ENCODE measurements at places on chromosomes 2 and 18.
A peak's percentile ranks its signal among the peaks of the same experiment; 100 is the strongest.

- DNase-seq = no peak
These were observed 617.7 kb upstream of the CDH2 start for GRCh38 chr18:28794459-28795245.

DNA sequence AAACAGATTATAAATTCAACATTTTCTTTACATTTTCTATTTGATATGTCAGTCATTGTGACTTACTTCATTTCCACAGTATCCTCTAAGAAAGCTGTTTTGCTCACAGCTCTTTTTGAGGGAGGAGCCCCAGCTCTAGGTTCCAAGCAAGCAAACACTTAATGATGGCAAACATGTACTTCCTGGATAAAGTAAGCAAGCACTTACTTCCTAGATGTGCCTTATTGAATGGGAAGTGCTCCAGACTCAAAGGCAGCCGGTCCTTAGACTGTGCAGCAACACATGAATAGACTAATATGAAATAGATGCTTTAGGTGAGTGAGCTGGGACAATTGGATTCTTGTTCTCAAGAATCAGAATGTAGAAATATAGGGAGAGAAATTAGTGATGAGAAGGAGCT is 2149.8 kb upstream of the PIK3C3 start:
- DNase-seq = no peak

DNA sequence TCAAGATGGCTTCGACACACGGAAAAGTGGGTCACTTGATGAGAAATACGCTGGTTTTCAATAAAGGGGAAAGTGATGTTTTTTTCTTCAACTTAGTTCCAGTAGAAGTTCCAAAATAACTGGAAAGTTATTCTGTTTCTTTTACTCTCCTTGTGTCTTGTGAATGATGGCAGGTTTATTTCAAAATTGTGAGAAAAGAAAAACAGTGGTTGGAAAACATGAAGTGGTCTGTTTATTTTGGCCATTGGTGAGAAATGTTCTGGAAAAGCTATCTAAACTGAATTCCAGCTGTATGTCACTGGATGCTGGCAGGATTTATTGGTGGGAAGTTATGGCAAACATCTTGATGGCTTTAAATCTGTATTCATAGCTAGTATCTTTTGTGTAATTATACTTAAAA is 484.1 kb downstream of the DCC start:
- DNase-seq = no peak

DNA sequence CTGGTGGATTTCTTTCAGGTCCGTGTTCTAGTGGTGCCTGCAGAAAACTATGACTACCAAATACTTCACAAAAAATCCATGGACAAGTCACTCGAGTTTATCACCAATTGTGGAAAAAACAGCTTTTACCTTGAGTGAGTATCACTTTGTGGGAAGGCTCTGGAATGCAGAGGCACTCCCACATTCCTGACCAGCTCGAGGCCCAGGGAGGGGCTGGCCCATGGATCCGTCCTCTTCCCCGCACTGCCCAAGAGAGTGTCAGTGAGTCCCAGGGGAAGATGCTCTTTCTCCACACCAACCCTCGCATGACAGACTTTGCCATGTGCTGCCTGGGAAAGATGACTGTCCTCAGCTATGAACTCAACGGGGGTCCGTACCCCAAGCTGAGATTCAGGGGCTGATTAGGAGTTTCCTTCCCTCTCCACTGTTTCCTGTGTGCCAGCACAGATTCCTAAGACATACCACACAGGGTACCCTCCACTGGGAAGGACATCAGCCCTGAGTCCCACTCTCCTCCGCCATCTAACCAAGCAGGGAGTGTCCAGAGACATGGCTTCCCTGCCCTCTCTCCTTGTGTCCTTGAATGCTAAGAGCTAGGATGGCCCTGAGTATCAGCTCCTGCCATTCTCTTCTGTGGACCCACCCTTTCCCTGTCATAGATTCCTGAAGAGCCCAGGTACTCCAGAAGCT is 155.9 kb downstream of the LAMA3 start:
- DNase-seq = no peak

DNA sequence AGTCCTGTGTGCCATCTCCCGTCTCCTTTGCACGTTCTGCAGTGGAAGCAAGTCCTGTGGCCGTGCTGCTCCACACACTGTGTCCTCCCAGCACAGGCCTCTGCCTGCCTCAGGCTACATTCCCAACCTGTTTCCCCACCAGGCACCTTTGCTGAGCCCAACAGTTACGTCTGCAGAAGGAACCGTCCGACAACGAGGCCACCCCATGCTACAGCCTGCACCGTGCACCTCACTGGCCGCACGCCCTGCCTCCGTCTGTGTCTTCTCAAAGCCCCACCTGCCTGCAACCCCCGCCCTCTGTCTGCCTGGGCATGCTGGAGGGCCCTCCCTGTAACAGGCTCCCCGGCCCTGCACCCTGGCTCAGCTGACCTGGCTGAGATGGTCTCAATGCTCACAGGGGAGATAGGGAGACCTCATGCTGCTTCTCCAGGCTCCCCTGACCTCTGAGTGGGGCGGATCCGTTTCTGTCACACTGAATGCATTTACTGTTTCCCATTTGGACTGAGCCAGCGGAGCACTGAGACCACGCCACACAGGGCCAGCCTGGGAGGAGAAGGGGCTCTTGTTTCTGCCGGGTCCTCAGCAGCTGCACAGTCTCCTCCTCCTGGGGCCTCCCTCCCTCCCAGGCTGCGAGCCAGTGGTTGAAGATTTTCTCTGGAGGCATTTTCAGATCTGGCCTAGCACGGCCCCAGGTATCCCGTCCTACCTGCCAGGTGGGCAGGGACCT is 109.1 kb upstream of the OTOS start:
- DNase-seq = no peak

- DNase-seq = no peak
These were observed 10.2 kb downstream of the ACKR3 start for GRCh38 chr2:236579746-236580315.

DNA sequence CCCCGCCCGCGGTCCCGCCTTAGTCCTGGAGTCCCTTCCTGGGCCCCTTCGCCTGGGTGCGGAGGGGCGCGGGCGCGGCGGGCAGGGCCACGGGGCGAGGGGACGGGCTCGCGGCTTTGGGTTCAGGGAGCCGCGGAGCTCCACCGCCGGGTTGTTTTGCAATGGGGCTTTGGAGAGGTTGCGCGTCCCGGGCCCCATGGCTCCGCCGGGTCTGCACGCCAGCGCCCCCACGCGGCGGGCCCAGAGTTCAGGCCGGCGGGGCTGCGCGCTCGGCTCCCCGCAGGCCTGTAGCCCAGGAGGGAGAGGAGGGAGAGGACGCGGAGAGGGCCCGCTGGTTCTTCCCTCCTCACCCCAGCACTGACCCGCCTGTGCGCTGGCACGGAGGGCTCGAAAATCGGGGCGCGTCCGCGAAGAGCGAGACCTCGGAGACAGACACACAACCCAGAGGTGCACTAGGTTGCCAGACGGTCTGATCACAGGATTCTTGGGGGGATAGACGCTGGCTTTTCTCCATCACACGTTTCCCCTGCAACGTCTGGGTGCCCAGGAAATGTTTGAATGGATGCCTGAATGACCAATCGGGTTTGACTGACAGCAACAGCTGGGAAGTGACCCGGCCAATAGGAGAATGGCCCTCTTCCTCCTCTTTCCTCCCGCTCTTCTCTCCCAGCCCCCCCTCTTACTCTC is 4.9 kb upstream of the SIX2 start:
- DNase-seq = no peak

- no peak for DNase-seq
These were observed 97.0 kb upstream of the SLC35G4 start for GRCh38 chr18:11512096-11513025.

DNA sequence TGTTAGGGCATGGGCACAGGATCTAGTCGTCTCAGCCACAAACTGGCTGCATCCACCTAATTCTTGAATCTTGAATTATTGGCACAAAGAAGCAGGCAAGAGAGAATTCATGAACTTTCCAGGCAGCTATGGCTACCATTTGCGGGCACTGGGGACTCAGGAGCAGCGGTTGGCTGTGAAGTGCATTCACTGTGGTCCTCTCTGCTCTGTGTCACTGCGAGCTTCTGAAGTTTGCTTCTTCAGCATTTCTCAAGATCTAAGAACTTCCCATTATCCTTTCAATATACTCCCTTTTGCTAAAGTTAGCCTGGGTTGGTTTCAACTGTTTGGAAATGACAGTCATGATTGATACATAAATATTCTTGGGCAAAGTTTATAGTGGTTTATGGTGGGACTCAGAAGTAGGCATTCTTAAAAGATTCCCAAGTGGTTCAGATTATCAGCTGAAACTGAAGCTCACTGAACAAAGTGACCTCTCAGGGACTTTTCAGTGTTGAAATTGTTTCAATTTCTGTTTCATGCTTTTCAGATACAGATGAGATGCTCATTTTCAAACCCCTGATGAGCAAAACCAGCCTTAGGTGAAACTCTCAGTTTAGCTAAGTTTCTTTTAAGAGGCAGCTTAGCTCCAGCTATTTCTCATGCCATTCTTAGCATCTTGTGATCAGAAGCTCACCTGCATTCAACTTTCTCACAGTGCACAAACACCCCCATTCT is 1258.3 kb upstream of the GYPC start:
- DNase-seq = no peak

- DNase-seq = peak; percentile 8
These were observed at the start of gene DNER for GRCh38 chr2:229714080-229714735. Gene DNER (minus strand): TSS chr2:229714555. CDS start chr2:229714423, 132 bp downstream.

GRCh38 chr2:181915102-181915501 is 23.6 kb downstream of the ITPRID2 start:
- no peak for DNase-seq

GRCh38 chr2:134457353-134457752 is 203.5 kb downstream of the MGAT5 start:
- no peak for DNase-seq

DNA sequence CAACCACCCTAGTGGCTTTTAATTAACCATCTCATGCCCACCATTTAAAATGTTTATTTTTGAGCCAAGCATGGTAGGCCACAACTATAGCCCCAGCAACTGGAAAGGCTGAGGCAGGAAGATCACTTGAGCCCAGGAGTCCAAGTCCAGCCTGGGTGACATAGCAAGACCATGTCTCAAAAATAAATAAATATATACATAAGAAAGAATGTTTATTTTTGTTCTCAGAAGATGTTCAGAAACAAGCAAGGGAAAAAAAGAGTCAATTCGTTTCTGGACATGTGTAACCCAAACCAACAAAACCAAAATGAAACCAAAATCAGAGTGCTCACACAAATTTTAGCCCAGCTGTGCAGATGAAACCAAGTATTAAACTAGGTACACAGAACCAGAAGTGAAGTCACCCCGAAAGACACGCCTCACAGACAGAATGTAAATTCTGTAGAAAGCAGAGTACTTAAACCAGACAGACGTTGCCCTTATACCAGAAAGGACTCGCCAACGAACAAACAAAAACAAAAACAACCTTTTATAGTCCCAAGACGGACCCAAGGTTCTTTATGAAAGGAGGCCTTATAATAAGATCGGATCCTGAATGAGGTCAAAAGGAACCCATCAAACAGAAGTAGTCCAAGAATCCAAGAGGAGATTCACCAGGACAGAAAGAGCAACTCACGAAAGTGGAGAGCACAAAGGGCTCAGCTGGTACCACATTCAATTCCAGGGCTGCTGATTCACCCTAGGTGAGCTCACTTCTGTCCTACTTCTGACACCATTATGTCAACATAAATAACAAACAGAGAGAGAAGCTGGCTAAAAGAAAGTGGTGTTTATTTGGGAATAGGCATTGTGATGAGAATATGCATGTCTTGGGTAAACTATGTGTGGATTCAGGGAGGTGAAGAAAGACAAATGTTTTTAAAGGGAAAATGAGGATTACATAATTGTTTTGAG is 31.8 kb upstream of the MTCL1 start:
- no peak for DNase-seq

DNA sequence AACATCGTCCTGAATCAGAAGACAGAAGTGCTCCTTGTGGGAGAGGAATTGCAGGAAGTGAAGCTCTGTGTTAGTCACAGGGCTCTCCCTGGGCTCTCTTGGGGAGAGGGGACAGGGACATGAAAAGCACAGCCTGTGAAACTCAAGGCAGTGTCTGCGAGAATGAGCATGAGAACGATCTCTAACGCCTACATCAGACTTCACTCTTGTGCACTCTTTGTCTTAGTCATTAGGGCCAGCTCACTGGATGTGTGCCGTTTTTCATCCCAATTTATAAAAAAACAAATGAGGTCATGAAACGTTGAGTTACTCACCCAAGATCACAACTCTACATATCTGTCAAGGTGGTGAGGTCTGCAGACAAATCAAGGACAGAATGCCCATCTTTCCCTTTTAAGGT is 27.0 kb upstream of the TWIST2 start:
- no peak for DNase-seq

DNA sequence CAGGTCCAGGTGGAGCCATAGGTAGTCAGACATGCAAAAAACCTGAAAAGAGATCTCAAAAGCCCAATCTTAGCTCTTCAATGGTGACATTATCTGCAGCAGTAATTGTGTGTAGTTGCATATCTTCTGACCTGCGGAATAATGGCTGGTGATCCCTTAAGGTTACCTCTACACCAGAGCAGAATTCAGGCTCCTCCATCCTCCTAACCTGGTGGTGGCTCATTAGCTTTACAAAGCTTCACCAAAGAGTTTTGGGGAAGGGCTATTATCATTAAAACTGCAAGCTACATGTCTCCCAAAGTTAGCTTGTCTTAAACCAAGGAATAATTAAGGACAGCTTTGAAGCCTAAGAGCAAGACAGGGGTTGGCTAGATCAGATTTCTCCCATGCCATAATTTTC is 42.6 kb upstream of the CHST9 start:
- DNase-seq = no peak

DNA sequence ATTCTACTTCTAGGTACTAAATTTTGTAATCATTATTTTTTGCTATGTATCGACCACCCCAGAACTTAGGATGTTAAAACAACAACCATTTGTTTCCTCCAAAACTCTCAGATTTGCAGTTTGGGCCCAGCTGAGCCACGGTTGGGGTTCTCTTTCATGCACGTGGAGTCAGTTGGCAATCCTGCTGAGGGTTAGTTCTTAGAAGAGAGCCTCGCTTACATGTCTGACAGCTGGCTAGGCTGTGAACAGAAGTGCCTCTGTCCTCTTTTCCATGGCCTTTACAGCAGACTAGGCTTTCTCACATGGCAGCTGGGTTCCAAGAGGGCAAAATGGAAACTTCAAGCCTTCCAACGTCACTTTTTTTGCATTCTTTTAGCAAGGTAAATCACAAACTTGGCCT is 9.3 kb upstream of the RGPD4 start:
- DNase-seq = no peak

GRCh38 chr18:9653390-9653789 is 39.0 kb upstream of the PPP4R1 start:
- DNase-seq = no peak

Data from stimulated activated CD8-positive, alpha-beta memory T cell treated with anti-CD3 and anti-CD28 coated beads, Interleukin-7, amount 100 ng/mL, for 24 hours (primary cell).